ENCODE measurements at places on chromosomes 1 and 21.

DNA sequence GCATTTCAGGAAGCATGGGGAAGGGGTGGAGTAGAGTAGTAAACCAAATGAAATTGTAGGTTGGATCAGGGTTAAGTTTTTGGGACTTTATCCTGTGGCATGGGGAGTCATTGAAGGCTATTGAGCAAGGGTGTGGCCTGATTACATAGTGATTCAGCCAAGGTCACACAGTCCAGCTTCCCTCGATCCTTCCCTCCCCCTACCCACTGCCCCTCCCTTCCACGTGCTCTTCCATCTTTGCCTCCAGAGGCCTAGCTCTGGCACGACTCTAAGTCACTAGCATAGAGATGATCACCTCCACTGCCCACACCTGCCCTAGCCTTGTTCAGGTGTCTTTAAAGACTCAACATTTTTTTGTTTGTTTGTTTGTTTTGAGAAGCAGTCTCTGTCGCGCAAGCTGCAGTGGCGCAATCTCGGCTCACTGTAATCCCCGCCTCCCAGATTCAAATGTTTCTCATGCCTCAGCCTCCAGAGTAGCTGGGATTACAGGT, 37.2 kb upstream of the SLC9A1 start:
- DNase-seq = no peak

- no peak for DNase-seq
These were observed 115.5 kb downstream of the LYPLAL1 start for GRCh38 chr1:219289171-219289570.

DNA sequence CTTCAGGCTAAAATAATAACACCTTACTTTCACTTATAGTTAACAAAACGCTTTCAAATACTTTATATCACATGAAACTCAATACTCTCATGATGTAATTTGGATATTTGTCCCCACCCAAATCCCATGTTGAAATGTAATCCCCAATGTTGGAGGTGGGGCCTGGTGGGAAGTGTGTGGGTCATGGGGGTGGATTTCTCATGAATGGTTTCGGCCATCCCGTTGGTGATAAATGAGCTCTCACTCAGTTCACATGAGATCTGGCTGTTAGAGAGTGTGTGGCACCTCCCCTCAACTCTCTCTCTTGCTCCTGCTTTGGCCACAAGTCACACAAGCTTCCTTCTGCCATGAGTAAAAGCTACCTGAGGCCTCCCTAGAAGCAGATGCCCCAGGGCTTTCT, 22.5 kb upstream of the PTGFRN start:
- no peak for DNase-seq

- no peak for DNase-seq
These were observed 152.3 kb upstream of the SPAG17 start for GRCh38 chr1:118337346-118337745.

DNA sequence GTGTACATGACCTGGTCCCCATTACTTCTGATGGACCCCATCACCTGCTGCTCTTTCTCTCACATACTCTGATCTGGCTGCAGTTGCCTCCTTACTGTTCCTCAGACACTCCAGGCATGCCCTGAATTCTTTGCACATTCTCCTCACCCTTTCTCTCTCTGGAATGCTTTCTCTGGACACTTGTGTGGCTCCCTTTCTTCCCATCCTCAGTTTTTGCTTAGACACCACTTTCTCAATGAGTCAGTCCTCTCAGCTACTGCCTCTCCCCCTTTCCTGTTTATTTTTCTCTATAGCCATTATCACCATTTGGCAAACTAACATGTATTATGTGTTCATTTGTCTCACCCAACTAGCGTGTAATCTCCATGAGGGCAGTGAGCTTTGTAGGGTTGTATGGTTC, 28.1 kb downstream of the PLXNA2 start:
- DNase-seq = no peak

DNA sequence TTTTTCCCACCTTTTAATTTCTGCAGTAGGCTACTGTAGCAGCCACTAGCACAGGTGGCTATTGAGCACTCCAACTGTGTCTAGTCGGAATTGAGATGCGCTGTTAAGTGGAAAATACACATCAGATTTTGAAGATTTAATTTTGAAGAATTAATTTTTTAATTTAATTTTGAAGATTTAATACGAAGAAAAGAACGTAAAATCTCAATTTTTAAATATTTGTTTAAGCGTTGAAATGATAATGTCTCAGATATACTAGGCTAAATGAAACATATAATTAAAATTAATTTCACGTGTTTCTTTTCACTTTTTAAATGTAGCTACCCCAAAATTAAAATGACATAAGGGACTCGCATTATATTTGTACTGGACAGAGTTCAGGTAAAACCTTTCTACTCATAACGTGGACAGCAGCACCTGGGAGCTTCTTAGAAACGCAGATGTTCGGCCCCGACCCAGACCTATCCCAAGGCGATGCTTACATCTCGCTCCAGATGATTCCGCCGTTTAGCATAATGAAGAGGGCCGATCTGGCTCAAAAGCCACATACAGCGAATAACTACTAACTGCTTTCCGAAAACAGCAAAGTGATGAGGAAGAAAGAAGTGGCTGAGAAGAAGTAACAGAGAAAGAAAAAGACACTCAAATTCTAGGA, 717 bp downstream of the CRYZL1 start:
- no peak for DNase-seq

DNA sequence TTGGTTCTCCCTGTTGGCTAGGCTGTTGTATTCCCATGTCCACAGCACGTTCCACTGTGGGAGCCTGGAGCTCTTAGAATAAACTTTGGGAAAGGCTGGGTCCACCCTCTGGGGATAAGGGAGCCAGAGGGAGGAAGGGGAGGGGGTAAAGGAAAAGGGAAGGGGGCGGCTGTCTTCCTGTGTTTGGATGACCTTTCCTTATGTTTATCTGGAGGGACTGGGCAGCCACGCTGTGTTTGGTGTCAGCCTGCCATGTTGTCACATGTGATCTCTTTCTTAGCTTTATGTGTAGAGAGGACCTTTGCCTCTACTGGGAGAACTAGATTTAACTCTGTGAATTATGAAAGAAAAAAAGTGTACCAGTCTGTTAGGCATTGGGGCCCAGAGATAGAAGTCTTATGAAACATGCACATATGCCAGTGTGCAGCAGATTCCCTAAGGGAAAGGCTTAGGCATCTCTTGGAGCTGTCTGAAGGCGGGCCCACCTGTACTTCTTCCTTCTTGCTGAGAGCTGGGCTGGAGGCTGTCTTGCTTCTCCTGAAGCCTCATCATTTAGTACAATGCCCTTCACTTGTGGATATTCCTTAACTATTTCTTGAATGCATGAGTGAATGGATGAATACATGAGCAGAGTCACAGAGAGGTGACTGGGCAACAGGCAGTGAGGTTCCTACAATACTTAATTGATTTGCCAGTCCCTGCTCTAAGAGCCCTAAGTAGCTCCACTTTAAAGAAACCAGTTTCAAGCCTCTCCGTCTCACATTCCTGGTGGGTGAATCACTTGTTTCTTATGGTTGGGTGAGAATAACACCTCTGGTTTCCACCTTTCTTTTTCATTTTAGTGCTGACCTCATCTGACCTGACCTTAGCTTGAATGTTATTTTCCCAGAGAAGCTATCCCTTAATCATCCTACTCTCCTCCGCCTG, 62.5 kb upstream of the ARHGAP29 start:
- no peak for DNase-seq

GRCh38 chr1:1594602-1595260, 5.2 kb downstream of the FNDC10 start:
- DNase-seq = no peak

GRCh38 chr1:79042539-79042938, 36.0 kb upstream of the ADGRL4 start:
- no peak for DNase-seq

DNA sequence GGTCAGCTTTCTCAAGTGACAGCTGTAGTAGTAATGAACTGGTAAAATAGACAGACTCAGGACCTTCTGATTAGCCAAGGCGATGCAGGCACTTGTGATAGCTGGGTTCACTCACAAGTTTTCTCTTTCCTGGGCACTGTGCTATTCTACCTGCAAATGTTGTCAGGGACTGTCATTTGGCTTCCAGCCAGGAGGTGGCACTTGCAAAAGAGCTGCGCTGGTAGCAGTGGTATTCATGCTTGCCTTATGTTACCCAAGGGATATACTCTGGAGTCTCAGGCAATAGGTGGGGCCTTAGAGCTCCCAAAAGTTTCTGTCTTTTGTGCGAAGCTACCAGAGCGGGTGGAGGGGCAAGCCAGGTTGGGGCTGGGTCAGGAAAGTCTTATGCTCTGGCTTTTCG, 23.5 kb downstream of the IFI44 start:
- DNase-seq = no peak

DNA sequence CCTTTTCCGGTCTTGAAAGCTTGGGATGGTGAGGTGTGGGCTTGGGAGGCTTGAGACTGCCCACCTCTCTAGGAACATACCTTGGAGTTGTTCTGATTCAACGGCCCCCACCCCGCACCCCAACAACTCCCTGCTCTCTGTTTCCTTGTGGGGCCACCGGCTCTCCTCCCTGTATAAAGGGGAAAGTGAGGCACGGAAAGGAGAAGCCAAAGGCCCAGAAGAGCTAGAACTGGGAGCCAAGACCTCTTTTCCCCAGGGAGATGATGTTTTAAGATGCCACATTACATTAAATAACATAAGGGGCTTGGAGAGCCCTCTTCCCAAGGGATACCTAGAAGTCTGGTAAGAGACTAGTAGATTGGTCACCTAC, 1.2 kb upstream of the DLGAP3 start:
- DNase-seq = no peak

GRCh38 chr1:219189021-219189824, 15.5 kb downstream of the LYPLAL1 start:
- DNase-seq = peak; percentile 13

DNA sequence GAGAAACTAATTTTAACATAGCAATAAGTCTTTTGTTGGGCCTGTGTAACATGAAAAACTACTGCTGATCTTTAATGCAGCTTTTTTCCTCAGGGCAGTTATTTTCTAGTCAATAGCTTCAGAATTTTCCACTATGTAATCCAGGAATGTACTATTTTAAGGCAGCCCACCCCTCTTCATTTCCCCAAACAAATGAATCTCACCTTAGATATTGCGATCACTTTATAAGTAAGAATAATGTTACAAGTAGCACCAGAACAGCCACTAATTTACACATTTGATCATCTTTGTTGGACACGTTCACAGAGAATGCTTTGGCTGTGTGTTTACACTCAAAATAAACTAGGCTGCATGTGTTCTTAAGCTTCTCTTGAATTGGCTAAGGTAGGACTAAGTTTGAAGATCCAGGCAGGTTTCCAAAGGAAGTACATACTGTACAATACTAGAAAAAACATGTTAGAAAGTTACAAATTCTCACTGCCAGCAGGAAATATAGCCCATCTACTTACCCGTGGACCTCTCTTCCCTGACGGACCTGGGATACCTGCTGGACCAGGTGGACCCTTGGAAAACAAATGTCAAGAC, 41.7 kb downstream of the COL24A1 start:
- DNase-seq = no peak

- no peak for DNase-seq
These were observed 4.7 kb downstream of the DNM3 start for GRCh38 chr1:171845998-171846397.

DNA sequence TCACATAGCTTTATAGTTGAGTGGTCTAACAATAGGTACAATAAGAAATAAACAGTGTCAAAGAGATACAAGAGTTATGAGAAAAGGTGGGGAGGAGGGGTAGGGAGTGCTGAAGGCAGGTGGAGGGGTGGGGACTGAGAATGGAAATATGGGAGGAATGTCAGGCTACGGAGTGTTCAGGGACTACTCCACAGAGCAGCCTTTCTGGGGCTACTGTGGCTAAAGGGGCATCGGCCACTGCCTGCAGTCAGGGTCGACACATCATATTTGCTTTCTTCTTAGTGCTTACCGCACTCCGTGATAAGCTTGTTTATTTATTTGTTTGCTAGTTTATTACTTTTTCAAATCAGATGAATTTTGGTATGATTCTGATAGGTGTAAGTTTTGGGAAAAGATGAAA, 34.4 kb upstream of the CRNN start:
- no peak for DNase-seq

DNA sequence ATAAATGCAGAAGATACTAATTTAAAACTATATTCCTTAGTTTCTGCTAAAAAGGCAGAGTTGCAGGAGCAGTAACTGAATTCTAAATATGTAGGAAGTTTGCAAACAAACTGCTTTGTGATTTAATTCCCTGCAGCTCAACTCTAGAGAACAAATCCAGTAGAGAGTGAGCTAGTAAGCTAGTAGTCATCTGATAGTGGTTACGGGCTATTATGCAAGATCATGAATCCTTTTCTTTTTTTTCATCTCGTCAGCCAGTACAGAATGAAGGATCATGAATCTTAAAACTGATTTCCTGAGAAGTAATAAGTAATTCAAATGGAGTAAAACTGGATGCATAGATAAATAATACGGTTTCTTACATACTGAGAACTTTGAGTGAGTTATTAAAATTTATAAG, 3.3 kb downstream of the DPH5 start:
- DNase-seq = no peak

- DNase-seq = no peak
These were observed 1.8 kb upstream of the TTC34 start for GRCh38 chr1:2803086-2803930.

DNA sequence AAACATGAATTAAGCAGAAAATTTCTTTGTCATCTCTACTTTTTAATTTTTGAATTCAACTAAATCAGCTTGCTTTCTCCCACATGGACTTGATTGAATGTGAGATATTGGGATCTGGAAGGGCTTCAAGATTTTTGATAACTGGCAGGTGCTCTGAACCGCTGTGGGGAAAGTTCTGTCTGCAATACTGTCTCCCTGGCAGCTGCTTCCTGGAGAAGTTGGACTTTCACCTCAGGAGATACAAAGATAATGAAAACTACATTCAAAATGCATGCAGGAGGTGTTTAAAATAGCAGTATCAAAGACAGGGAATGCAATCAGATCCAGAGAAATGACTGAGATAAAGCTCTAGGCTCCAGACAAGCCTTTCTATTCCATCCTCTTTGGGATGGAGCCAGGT, 338.3 kb downstream of the NEGR1 start:
- no peak for DNase-seq

DNA sequence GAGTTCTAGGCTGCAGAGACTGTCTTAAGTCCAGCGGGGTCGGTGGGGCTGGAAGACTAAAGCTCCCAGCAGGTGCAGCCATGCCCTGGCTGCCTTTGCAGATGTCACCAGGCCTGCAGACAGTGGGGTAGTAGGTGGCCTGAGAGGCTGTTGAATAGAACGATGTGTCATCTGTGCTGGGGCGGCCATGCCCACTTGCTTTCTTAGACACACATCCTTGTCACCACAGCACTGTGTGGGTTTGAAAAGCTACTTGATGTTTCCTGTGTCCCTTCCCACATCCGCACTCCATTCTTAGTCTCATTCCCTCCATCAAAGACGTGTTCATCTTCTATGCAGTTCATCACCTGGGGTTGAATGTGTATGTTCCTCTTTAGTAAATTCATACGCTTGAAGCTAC, 184.5 kb upstream of the TMEM51 start:
- no peak for DNase-seq

GRCh38 chr1:225882694-225883615, 775 bp upstream of the TMEM63A start:
- no peak for DNase-seq

GRCh38 chr21:36541721-36542139, 61.8 kb upstream of the CLDN14 start:
- DNase-seq = no peak

DNA sequence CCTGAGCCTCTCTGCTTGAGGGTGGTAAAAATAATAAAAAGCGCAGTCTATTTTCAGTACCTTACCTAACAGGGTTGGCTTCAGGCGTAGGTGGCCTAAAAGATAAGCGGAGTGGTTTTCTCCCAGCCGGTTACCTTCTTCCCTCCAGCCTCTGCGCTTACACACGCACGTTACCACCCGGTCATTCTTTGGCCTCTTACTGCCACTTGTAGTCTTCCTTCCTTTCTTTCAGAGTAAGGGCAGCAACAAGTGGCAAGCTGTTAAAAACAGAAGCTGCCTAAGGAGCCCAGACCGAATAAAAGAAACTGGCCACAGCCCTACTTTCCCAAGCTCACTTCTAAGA, 35.4 kb downstream of the CLCA1 start:
- no peak for DNase-seq
